Foreskin keratinocyte (primary cell): ENCODE measurements at places on chromosomes 16 and 17. TPM values are rescaled to one million over a fixed set of nuclear protein-coding genes. Genes with fewer than 3 reads are reported as not detected.

GP1BA gene
- polyA plus RNA-seq, result not detected in 2 replicates

BCAR1 gene
- polyA plus RNA-seq, result 71.8 and 72.2 TPM in 2 replicates

CCL1 gene
- polyA plus RNA-seq, result not detected in 2 replicates

IL17C gene
- polyA plus RNA-seq, result not detected in 2 replicates

HS3ST4 gene
- not detected in 2 replicates for polyA plus RNA-seq

CCDC154 gene
- polyA plus RNA-seq, result 0.22 and 0.28 TPM in 2 replicates

TNP2 gene
- polyA plus RNA-seq, result not detected in 2 replicates

ARHGAP44 gene
- polyA plus RNA-seq, result 1.6 and 1.7 TPM in 2 replicates

EVPLL gene
- 0.07 and 0.15 TPM in 2 replicates for polyA plus RNA-seq

KCNH6 gene
- not detected in 2 replicates for polyA plus RNA-seq

SOST gene
- 0.03 TPM in 1 of 2 replicates, not detected in the other for polyA plus RNA-seq

CLEC18A gene
- polyA plus RNA-seq, result 0.04 and 0.06 TPM in 2 replicates

DOC2B gene
- polyA plus RNA-seq, result not detected in 2 replicates

CSH2 gene
- polyA plus RNA-seq, result not detected in 2 replicates

MYLK3 gene
- not detected in 2 replicates for polyA plus RNA-seq

SDR42E2 gene
- not detected in 2 replicates for polyA plus RNA-seq

GPR179 gene
- polyA plus RNA-seq, result not detected in 2 replicates

SDK2 gene
- 0.84 and 0.93 TPM in 2 replicates for polyA plus RNA-seq

KRT27 gene
- polyA plus RNA-seq, result not detected in 2 replicates

PKMYT1 gene
- polyA plus RNA-seq, result 122 and 142 TPM in 2 replicates

SLC7A6 gene
- polyA plus RNA-seq, result 9.6 and 9.9 TPM in 2 replicates

MYH3 gene
- 0.45 and 0.78 TPM in 2 replicates for polyA plus RNA-seq

TMEM98 gene
- 70.5 and 71.3 TPM in 2 replicates for polyA plus RNA-seq

SERPINF2 gene
- polyA plus RNA-seq, result 1.3 and 1.8 TPM in 2 replicates

TLCD2 gene
- 0.27 and 0.30 TPM in 2 replicates for polyA plus RNA-seq

GDPD3 gene
- 0.79 and 0.92 TPM in 2 replicates for polyA plus RNA-seq

CPNE7 gene
- 6.6 and 8.9 TPM in 2 replicates for polyA plus RNA-seq

MAF gene
- polyA plus RNA-seq, result 0.38 and 1.1 TPM in 2 replicates

OR4D1 gene
- not detected in 2 replicates for polyA plus RNA-seq

GUCY2D gene
- polyA plus RNA-seq, result 0.26 and 0.44 TPM in 2 replicates

ZNF319 gene
- polyA plus RNA-seq, result 3.4 and 3.5 TPM in 2 replicates

PRRT2 gene
- 0.06 and 0.24 TPM in 2 replicates for polyA plus RNA-seq

KRT31 gene
- 8.3 and 39.4 TPM in 2 replicates for polyA plus RNA-seq

GRIN2A gene
- not detected in 2 replicates for polyA plus RNA-seq

STX1B gene
- 0.27 and 0.29 TPM in 2 replicates for polyA plus RNA-seq

MT1M gene
- polyA plus RNA-seq, result 0.24 and 0.29 TPM in 2 replicates

UBE2G1 gene
- 34.0 and 36.4 TPM in 2 replicates for polyA plus RNA-seq

ZSCAN10 gene
- polyA plus RNA-seq, result not detected in 2 replicates

CDRT4 gene
- 1.4 and 3.5 TPM in 2 replicates for polyA plus RNA-seq

TUBG1 gene
- polyA plus RNA-seq, result 140 and 163 TPM in 2 replicates

GPS1 gene
- polyA plus RNA-seq, result 118 and 121 TPM in 2 replicates

NOD2 gene
- polyA plus RNA-seq, result 0.44 and 0.45 TPM in 2 replicates

TAC4 gene
- not detected in 2 replicates for polyA plus RNA-seq

MYO1D gene
- polyA plus RNA-seq, result 24.3 and 29.5 TPM in 2 replicates

WNK4 gene
- polyA plus RNA-seq, result 0.23 and 0.25 TPM in 2 replicates

ADGRG3 gene
- not detected in 2 replicates for polyA plus RNA-seq

TBC1D3C gene
- polyA plus RNA-seq, result 0.20 TPM in 1 of 2 replicates, not detected in the other
